ENCODE measurements at places on chromosomes 2 and 18. TPM values are rescaled to one million over a fixed set of nuclear protein-coding genes. Genes with fewer than 3 reads are reported as not detected.

Gene RNMT
- 6.7 TPM for polyA plus RNA-seq

Gene GTF2A1L
- polyA plus RNA-seq = 0.24 TPM

Gene MEP1B
- polyA plus RNA-seq = not detected

Gene CRYBA2
- 0.47 TPM for polyA plus RNA-seq

Gene UCN
- 1.1 TPM for polyA plus RNA-seq

Gene LYG2
- polyA plus RNA-seq = not detected

Gene ZNF804A
- not detected for polyA plus RNA-seq

Gene AMER3
- polyA plus RNA-seq = not detected

Gene EIPR1
- 8.2 TPM for polyA plus RNA-seq

Gene CHST10
- polyA plus RNA-seq = 0.81 TPM

Gene OXER1
- polyA plus RNA-seq = 2.5 TPM

Gene SRD5A2
- not detected for polyA plus RNA-seq

Gene REG1B
- 1.8 TPM for polyA plus RNA-seq

Gene CYB5A
- polyA plus RNA-seq = 81.5 TPM

Gene SULT1C4
- 0.12 TPM for polyA plus RNA-seq

Gene PCARE
- 0.22 TPM for polyA plus RNA-seq
